HuH-7 (cell line): ENCODE measurements at places on chromosomes 3 and 15.
A peak's percentile ranks its signal among the peaks of the same experiment; 100 is the strongest.

- no peak for DNase-seq
Measured at GRCh38 chr15:61080221-61081026, 148.7 kb downstream of the RORA start.

DNA sequence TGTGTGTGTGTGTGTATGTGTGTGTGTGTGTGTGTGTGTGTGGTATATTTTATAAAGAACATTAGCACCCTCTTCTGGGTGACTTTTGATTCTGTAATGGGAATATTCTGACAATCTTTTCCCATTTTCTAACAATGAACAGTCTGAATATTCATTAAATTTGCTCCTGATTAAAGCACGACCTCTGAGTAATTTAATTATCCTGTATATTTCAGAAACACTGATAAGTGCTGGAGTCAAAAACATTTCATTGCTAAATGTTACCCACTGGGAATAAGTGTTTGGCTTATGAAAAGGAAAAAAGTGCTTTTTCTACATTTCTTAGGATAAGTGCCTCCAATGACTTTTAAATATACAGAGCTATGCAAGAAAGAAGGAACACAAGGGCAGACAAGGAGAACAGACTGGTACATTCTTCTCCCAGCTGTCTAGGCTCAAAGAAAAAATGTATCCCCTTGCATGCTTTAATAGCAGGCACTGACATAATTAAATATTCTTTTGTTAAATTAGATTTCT lies 32.3 kb upstream of the SYNPR start:
- DNase-seq: no peak

- DNase-seq: no peak
Measured at GRCh38 chr15:78347586-78348543, 7.7 kb downstream of the CRABP1 start.

GRCh38 chr15:29711531-29711930 lies 110.7 kb downstream of the TJP1 start:
- no peak for DNase-seq

DNA sequence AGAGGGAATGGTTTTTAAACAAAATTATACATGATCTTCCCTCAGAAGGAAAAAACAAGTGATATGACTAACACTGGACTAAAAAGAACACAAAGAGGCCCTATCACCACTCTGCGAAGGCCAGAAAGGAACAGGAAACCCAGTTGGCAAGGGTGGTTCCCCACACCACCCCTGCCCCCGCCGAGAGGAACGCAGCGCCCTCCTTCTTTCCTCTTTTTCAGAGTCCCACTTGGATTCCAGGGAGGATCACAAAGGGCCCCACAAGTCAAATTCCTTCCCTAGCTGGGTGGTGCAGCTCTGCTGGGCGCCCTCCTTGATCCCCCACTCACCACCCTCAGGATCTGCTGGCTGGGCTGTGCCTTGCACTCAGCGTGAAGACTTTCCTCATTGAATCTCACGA lies 29.8 kb downstream of the PLA1A start:
- no peak for DNase-seq

DNA sequence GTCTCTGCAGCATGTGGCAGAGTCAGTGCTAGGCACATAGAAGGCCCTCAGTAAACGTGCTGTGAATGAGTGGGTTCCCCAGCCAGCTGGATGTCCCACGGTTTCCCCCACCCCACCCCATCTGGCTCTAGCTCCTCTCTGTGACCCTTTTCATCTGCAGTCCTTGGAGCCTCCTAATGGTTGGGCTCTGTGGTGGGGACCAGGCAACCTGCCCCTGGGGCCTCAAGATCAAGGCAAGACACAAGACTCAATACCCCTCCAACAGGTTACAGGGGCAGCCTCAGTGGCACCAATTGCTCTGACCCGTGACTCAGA lies 17.1 kb upstream of the CYP11A1 start:
- DNase-seq: no peak

DNA sequence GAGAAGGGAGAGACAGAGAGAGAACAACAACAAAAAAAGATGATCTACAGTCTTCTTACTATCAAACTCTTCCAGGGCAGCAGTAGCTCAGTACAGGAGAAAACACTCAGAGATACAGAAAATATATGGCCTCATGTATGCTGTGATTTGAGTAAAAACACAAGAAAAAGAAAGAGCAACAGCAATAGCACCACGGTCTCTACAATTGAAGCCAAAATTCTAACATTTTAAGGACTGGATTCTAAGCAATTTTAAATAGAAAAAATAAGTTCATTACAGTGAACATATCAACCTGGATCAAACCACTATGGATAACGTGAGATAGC lies 43.5 kb upstream of the ALCAM start:
- no peak for DNase-seq

DNA sequence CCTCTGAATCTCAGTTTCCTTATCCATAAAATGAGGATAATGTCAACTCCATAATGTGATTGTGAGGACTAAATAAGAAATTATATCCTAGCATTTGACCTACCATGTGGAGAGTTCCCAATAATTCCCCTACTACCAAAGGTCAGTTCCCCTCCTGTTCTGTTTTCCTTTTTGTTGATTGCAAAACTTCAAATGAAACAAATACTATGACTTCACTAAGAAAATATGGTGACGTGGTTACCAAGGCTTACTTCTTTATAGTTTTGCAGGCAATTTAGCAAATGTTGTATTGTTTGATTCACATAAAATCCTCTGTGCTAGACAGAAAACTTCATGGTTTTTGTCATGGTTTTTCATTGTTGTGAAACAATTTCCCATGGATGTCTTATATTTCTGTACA lies 153.8 kb upstream of the RORA start:
- no peak for DNase-seq

GRCh38 chr15:59791755-59792154 lies 102.6 kb upstream of the BNIP2 start:
- DNase-seq: no peak

- DNase-seq: no peak
Measured at GRCh38 chr3:197682713-197683112, 54.0 kb downstream of the RUBCN start.

GRCh38 chr15:39797407-39797806 lies 14.8 kb upstream of the FSIP1 start:
- DNase-seq: no peak

GRCh38 chr3:30693470-30694120 lies 87.2 kb downstream of the TGFBR2 start:
- DNase-seq: peak; percentile 72

GRCh38 chr15:41942886-41943285 lies 29.5 kb downstream of the EHD4 start:
- DNase-seq: no peak
